ENCODE measurements at places on chromosomes 3 and 15.

GRCh38 chr3:67526246-67526645, 128.2 kb downstream of the SUCLG2 start:
- peak; percentile 79 for DNase-seq

- peak; percentile 52 for DNase-seq
These were observed 353 bp downstream of the ATG3 start for GRCh38 chr3:112561484-112561733.

GRCh38 chr3:171462224-171462623, 2.0 kb upstream of the TNIK start:
- DNase-seq = no peak

GRCh38 chr3:170228093-170228766, 6.0 kb downstream of the PRKCI start:
- DNase-seq = peak; percentile 61

DNA sequence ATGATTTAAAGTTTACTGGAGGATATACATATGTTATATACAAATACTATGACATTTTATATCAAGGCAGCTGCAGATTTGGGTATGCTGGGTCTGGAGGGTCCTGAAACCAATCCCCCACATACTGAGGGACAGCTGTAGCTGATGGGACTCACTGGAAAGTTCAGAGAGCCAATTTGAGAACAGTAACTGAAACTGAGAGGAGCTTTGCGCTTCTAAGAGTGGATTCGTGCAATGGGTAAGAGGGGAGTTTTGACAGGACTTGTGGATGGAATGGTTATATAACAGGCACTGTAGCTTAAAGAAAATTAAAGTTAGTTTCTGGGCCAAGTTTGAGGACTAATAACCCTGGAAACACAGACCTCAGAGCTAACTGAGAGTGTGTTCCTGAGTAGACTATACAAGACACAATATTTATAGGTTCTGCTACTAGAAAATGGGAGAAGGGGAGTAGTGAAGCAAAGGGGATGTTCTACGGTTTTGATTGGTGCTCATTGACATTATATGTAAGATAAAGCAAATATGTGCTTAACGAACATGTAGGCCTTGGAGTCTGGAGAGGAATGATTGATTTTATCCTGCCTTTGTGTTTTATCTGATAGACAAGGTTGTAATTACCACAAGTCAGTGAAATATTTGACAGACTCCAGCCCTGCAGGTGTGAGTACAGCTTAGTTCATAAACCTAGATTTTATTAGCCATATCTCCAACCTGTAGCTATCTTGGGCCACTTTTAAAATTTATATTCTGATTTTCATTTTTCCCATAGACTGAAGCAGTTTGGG, 4.8 kb upstream of the ZMAT3 start:
- DNase-seq = no peak

DNA sequence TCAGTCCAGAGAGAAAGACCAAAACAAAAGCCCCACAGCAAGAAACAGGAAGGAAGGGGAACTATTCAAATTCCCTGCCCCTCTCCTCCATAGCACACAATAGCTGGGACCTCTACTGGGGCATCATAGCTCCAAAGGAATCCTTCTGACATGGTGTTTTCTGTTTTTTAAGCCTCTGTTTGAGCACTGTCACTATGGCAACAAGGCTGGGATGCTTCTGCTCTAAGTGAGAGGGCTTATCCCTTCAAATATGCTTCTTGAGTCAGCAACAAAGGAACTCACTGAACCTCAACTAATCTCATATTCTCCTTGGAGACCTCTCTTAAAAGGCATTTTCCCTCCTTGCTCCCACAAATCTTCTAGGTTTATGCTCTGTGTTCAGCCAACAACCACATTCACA, 40.5 kb downstream of the MYLK start:
- DNase-seq = peak; percentile 49

- DNase-seq = no peak
These were observed 5.3 kb upstream of the CSNK1G1 start for GRCh38 chr15:64361259-64361658.

GRCh38 chr3:134066158-134066541, 36.4 kb upstream of the SLCO2A1 start:
- no peak for DNase-seq

DNA sequence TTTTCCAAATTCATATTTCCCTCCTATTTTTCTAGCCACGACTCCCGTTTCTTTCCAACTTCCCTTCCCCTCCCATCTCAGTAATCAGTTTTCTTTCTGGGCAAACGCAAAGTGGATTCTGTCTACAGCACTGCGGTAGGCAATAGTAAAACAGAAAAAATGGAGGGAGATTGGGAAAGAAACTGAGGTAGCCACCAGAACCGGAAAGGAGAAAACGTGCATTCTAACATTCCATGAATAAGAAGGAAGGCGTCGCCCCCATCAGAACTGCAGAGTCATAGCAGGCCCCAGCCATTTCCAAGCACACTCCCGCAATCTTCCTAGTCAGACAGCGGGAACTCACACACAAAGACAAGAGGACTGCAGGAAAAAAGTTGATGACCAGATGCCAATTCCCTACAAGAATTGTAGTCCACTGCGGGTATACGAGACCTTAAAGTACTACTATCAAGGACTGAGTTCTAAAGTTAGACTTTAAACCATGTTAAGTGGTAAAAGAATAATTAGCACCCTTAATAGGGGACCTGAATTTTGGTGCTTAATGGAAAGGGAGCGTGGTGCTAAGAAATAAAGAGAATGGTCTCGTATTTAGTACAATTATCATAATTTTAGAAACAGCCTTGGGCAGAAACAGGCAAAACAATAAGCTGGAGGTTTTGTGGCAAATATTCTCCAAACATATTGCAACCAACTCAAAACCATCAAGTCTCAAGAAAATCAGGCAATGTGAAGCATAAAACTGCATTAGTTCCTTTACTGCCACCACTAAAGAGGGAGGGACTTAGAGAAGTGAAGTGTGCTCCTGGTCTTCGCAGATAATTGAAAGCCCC, 1.4 kb downstream of the PFN2 start:
- peak; percentile 70 for DNase-seq

DNA sequence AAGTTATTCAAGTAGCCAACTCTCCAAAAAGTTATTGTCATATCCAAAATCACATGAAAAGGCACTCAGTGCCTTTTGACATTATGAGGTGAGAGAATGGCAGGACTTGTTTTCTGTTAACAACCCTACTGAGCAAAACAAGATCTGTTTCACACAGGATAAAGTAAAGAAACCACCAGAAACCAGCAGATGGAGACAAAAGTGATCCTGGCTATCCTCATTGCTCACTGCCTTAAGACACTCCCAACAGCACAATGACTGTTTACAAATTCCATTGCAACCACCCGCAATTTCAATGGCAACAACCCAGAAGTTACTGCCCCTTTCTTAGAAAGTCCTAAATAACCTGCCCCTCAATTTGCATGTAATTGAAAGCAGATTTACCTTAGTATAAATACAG, 352.6 kb upstream of the NDN start:
- DNase-seq = no peak

GRCh38 chr15:71118881-71119632, 3.8 kb downstream of the THSD4 start:
- DNase-seq = no peak

GRCh38 chr3:74591342-74591741, 23.1 kb downstream of the CNTN3 start:
- DNase-seq = no peak

DNA sequence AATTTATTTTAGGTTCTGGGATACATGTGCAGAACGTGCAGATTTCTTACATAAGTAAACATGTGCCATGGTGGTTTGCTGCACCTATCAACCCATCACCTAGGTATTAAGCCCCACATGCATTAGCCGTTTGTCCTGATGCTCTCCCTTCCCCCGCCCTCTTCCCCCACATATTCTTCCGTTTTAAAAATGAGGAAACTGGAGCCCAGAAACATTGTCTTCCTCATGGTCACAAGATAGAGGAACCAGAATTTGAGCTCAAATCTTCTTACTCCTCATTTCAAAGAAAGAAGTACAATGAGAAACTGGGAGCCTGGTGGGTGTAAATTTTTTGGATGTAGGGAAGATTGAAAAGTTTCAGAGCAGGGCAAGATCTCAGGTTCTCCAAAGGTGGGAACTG, 56.1 kb upstream of the USP3 start:
- DNase-seq = no peak

GRCh38 chr3:136943436-136943835, 14.3 kb upstream of the IL20RB start:
- no peak for DNase-seq

DNA sequence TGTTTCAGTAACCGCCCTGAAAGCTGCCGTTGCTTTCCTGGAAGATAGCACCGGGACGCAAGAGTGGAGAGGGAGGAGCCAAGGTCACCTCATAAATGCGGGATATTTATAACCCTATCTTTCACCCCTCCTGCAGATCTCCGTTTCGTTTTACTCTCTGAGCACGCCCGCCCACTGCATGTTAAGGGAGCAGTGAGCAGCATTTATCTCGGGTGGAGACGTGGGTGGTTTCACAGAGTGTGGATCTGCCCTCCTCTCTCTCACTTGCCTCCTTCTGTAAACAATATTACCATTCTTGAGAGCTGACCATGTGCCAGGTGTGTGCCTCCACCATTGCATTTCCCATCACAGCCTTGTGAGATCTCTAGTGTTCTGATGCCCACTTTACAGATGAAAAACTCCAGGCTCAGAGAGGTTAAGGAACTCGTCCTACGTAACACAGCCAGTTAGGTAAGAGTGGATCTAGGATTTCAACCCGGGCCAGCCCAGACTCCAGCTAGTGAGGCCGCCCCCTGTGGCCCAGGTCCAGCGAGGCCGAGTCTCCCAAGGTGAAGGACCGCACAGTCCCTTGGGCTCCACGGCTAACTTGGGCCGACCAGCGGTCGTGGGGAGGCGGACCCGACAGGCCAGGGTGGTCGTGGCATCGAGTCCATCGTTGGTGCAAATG, 16.9 kb upstream of the SEMA4B start:
- DNase-seq = peak; percentile 88

DNA sequence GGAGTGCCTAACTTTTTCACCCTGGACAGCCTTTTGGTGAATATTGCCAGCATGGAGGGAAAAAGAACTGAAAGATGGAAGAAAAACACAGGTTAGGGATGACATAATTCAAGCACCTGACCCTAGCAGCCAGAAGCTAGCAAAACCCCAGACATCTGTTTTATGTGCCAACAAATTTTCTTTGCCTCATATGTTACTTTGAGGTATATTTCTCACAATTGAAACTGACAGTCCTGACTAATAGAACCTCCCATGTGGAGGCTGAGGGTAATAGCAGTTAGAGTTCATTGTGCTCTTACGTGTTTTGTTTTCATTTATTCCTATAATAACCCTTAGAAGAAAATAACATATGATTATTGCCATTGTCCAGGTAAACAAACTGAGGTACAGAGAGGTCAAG, 71.5 kb upstream of the SLC25A26 start:
- DNase-seq = no peak

DNA sequence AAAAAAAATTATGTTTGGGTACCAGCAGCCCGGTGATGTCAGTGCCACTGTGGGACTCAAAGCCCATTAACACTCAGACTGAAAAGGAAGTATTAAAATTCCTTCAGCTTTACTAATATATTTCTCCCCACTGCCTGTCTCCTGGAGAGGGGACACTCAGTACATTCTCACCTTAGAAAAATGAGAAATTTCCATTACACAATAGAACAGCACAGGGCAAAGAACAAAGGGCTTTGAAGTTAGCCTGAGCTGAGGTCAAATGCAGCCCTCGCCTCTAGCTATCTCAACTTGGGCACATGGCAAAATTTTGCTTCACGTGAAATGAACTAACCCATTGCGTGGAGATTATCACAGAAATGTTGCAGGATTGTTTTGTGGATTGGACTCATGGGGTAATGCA, 80.8 kb downstream of the RARB start:
- peak; percentile 25 for DNase-seq

DNA sequence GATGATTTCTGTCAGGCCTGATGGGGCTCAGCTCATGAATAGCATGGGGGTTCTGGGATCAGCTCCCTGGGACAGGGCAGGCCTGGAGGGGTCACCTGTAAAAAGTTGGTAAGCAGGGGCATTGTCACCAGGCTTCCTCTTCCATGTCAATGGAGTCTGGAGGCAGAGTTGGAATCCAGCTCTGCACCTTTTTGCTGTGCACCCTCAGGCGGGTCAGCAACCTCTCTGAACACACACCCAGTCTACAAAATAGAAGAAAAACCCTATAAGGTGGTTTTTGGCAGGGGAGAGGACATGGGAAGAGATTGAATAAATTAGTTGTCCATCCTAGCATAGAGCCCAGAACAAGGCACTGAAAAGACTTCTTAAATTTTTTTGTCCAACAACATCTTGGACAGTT, 77.2 kb upstream of the NR2E3 start:
- no peak for DNase-seq

All from trophoblast cell (in vitro differentiated cells and primary cell).